ENCODE measurements at places on chromosomes 4 and X. TPM values are rescaled to one million over a fixed set of nuclear protein-coding genes. Genes with fewer than 3 reads are reported as not detected.
A peak's percentile ranks its signal among the peaks of the same experiment; 100 is the strongest.

The ATP1B4 gene
- total RNA-seq, result not detected

The ACE2 gene
- not detected for total RNA-seq

GRCh38 chr4:6338175-6338950 lies 68.7 kb downstream of the WFS1 start:
- DNase-seq, result no peak

- no peak for DNase-seq
Observed at GRCh38 chr4:87188048-87188447, 32.4 kb downstream of the KLHL8 start.

DNA sequence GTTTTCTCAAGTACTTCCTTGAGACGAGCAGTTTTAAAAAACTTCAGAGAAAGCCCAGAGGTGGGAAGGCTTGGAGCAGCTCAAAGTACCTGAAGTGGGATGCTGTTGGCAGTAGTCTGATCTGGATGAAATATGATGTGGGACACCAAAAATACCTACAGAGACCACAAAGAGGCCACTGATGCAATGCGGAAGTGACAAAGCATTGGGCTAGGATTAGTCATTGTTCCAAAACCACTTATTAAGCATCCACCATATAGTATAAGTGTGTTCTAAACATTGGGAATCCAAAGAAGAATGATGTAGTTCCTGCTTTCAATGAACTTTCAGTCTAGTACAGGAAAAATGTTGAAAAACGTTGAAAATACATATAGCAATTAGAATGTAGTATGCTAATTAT lies 386.1 kb upstream of the CNKSR2 start:
- DNase-seq, result peak; percentile 62

GRCh38 chr4:153152501-153153338 lies 51.5 kb upstream of the TRIM2 start:
- DNase-seq, result peak; percentile 34

- DNase-seq, result peak; percentile 3
Observed at GRCh38 chrX:81957900-81958545, 756.1 kb downstream of the SH3BGRL start.

DNA sequence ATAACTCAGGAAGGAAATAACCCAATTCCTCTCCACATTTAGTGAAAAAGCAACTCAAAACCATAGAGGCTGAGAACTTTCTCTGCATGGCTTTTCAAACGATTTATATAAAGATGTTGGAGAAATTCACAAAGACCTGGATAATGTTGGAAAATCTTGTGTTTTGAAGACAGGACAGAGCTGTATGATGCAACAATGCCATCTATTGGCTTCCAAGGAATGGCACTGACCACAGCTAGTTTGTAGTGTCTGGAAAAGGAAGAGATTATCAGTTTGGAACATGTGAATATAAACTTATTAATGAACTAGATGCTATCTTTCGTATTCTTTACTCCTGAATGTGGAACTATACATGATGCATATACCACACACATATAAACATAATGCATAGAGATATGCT lies 503.6 kb downstream of the IL1RAPL1 start:
- no peak for DNase-seq

DNA sequence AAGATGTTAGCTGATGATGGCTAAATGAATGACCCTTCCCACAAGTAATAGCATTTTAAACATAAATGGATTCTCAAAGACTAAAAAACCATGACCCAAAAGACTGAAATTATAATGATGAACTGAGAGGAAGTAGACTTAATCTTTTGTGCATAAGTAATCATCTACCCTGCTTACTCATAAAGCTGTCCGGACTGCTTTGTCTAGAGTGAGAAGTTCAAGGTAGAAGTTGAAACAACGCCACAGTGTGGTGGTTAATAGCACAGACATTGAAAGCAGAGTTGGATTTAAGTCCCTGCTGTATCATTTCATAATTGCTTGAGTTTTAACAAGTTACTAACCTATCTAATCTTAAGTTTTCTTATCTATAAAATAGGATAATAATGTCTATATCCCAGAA lies 346.6 kb downstream of the CENPC start:
- no peak for DNase-seq

DNA sequence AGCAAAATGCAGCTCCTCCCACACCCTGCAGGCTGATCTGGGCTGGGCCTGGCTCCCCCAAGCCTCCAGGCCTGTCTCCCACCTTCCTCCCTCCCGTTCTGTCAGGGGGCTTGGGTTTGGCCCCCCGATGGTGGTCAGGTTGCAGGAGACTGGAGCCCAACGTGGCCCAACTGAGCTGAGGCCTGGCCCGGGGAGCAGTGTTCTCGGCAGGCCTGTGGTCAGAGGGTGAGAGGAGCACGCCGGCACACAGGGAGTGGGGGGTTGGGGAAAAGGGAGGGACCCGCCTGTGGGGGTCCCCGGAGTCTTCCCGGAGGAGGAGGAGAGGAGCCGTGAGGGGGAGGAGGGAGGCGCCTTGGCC lies 43.2 kb upstream of the NKX1-1 start:
- no peak for DNase-seq

DNA sequence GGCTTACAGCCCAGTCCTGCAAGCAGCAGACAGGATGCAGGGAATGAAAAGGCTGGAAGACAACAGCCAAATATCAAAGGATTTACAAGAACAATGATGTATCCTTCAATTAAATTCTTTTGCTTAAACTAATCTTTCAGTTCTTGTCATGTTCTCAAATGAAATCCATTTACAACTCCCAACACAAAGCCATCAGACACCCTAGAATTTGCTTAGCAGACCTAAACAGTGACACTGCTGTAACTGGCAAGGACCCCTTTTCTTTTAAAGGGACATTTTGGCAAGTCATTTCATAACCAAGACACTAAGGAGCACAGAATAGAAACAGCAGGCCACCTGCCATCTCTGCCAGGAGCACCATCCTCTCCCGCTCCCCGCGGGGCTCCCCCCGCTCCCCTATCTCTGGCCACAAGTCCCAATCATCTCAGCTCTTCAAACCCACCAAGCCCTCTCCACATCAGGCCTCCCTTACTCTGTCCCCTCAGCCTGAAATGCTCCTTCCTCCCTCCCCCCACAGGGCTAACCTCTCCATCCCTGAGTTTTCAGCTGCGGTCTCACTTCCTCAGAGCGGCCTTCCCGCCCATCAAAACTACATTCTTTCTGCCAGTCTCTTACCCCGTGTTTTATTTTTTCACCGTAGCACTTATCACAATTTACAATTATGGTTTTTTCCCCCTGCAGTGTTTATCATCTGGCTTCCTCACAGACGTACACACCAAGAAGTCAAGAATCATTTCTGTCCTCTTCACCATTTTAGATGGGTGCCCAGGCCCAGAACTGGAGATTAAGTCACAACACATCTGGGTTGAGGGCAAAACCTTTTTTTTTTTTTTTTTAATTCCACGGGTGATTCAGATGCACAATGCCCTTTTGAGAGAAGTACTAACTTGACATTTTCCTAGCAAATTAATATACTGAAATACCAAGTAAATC lies 45.8 kb downstream of the TSPAN5 start:
- DNase-seq, result no peak

DNA sequence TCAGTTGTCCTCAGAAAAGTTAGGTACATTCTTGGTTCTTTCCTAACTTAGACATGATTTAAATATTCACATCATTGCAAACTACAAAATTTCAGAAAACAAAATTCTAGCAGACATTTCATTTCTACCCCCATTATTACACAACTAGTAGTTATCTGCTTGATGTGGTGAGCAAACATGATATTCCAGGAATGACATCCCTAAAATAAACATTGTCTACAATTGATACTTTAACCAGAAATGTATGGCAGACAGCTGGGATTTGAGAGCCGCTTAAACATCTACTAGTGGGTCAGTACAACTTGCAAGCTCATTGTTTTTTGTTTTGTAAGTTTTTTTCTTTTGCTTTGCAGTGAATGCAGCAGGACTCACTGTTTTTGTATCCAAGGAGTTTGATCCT lies 32.1 kb upstream of the AMBN start:
- DNase-seq, result no peak
